ENCODE measurements at places on chromosomes 2 and 18.

DNA sequence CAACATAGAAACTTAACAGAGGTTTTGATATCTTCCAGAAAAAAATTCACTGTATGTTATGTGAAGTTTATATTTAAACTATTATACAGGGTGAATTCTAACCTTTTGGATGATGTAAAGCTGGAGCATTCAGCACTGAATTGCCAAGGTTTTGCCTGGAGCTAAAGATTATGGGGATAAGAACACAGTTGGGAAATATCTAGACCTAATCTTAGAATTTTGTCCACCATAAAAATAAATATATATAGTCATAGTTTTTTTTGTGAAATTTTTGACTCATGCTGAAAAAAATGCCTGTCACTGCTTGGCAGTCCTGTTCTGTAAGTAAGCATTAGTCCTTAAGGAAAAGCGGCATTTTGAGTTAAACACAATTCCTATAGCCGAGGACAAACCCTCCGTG is 339.3 kb upstream of the TMEFF2 start:
- DNase-seq, result no peak

DNA sequence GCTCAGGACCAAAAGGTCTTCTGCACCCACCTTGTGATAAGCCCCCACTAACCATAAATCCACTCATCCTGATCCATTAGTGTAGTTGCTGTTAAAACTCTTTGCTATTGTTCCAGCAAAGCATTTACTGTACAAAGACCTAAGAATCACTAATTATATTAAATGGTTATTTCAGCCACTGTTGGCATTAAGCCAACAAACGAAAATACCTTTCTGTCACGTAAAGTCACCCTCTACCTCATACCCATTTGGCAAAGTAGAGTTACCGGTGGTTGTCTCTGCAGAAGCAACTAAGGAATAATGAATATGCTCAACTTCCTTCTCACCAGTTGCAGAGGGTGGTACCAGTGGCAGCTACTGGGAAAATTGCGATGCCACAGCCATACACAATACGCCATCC is 224.5 kb downstream of the SP3 start:
- DNase-seq, result no peak

- DNase-seq, result no peak
These were observed 707.1 kb upstream of the ACVR2A start for GRCh38 chr2:147137711-147138110.

DNA sequence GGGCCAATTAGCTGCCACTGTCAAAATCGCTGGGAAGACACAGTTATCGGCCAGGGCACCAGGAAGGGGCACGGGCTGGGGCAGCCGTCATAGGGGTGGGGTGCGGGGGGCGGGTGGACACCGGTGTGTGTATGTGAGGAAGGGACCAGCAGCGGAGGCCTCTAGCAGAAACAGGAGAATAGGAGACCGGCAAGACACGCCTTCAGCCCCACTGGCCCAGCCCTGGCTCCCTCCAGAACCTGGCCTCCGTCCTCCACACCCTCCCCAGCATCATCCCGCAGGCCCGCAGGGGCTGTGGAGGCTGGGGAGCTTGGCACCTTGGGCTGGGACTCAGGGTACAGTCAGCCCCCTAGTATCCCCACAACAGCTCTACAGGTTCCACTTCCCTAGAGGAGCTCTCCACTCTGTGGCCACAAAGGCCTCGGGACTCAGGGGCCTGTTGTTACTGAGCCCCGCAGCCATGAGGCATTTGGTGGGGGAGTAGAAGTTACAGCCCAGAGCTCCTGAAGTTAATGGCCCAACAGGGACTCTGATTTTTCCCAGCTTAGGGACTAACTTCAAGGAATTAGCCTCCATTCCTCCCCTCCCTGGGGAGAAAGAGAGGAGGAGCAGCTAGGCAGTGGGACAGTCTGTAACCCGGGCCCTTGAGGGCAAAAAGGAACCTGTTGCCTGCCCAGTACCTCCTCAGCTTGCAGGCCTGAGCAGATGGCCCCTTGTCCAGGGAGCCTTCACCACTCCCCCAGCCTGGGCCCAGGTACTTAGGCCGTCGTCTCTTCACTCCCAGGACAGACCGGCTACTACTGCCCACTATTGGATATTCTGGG is 19.9 kb downstream of the SH2D6 start:
- no peak for DNase-seq

DNA sequence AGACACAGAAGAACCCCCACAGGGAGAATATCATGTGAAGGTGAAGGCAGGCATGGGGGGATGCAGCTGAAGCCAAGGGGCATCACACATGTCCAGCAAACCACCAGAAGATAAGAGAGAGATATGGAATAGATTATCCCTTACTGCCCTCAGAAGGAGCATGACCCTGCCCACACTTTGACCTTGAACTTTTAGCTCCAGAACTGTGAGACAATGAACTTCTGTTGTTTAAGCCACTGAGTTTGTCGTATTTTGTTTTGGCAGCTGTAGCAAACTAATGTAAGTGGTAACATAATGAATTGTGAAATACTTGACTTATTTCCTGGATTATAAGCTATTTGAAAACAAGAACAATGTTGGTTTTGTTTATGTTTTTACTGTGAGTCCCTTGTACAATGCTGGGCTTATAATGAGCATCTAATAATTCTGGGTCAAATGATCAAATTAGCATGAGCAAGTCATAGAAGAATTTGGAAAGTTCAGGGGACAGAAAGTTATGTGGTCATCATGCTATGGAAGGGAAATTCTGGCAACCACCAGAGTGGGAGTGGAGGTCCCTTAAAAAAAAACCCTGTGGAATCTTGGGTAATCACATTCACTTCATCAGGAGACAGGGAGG is 541.0 kb upstream of the KLHL29 start:
- DNase-seq, result no peak

GRCh38 chr18:12093520-12094257 is at the start of gene ANKRD62:
Gene ANKRD62, plus strand, starts transcription at chr18:12093843. Its CDS starts 175 bp downstream, at chr18:12094018.
- no peak for DNase-seq
